ENCODE measurements at places on chromosomes 2 and 18.

GRCh38 chr2:231260442-231261208, 62.2 kb downstream of the ARMC9 start:
- no peak for DNase-seq

GRCh38 chr2:36399050-36399449, 43.5 kb downstream of the CRIM1 start:
- DNase-seq = no peak

DNA sequence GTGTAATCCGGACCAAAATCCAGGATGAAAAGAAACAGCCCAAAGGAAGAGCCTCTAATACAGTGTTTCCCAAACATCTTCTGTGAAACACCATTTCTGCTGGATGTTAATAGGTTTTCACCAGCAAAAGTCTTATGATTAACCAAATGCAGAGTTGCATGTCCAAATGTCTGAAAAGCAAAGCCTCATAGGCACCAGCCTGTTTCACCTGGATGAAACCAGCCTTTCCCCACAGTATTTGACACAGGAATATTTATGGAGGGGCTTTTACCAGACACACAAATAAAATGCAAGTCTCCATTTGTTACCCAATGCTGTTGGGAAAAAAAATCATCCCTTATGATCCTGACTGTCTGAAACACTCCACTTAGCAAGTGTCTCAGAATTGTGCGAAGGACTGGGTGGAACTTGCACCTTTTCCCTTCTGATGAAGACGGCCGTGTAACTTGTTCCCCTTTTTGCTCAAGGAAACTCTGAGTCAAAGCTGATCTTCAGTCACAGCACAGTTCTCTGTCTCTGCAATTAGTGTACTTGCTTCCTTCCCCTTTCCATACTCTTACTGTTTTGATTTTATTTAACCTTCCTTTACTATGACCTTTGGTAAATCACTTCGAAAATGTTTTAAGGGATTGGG, 70.3 kb upstream of the IL1R2 start:
- no peak for DNase-seq

- DNase-seq = no peak
These were observed 78.6 kb downstream of the CALCRL start for GRCh38 chr2:187369471-187369870.

DNA sequence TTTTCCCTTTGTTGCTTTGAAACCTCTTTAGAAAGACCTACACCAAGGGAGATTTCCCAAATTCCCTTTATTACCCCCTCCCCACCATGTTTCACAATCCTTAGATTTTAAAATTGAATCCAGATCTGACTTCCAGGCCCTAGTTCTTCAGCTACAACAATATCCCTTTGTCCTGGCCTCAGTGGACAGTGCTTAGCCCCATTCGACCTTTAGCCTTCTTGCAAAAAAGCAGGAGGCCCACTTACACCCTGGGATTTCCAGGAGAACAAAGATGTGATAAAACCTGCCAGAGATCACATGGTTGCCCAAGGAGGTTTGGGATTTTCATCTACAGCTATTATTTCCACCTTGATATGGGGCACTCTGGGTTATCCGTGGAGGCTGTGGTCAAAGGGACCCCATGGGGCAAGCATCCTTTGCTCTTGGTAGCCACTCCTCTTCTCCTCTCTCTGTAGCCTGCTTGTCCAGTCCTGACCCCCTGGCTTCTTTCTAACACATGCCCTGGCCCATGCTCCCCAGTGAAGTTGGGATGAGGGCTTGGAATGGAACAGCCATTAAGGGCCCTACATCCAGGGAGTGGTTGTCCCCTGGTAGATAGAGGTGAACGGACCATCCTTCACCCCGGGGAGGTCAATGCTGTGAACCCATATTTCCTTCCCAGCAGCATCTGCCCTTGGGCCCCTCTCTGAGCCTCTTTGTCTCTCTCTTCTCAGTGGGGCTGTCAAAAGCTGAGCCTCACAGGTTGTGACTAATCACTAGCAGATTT, 267.4 kb downstream of the DYSF start:
- DNase-seq = no peak

DNA sequence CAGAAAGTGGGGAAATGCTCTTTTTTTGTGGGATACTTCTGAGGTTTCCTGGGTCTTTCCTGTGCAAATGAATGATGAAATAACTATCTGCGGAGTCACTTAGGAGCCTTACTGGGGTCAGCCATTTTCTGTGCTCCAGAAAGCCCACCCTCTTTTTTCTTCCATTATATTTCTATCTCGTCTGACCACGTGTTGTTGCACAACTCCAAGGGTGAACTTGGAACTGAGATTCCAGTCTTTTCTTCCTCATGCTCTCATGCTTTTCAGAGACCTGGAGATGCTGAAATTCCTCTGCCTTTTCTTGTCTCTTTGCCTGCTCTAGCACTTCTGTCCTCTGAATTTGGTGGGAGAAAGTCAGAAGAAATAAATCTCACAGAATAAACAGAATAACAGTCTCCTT, 4.8 kb upstream of the SCYGR5 start:
- no peak for DNase-seq

DNA sequence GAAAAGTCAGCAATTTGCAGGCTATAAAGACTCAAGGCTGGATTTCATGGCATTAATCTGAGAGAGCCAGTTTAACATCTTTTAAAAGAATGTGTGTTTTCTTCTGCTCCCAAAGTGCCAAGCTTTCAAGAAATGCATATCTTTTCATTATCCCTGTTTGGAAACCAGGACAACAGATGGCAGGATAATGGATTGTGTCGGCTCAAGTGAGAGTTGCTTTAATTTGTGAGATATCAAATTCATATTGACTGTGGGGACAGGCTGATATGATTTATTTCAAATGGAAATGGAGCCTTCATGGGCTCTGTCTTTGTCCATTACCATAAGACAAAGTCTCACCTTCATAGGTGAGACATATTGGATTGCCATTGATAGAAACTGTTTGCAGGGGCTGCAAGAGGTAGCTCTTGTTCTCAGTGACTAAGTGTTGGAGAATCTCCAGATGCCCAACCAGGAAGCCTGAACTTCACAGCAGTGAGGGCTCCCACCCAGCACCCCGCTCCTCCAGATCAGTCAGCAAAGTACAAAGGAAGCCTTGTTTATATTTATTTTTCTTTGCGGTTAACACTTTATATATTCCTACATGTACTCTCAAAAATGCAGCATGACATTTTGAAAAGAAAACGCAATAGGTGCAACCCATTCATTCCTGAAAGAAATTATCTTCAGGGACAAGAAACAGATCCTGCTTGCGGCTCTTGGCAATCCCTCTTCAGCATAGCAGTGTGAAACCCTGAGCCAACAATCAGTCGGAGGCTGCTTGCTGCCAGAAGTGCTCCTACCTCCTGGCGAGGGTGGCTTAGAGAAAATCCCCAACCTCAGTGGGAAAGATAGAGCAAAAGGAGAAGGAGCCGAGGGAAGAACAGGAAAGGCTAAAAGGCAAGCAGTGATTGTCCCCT, 65.8 kb upstream of the ATL2 start:
- DNase-seq = no peak

- DNase-seq = no peak
These were observed 30.1 kb downstream of the MBP start for GRCh38 chr18:77102259-77103040.

DNA sequence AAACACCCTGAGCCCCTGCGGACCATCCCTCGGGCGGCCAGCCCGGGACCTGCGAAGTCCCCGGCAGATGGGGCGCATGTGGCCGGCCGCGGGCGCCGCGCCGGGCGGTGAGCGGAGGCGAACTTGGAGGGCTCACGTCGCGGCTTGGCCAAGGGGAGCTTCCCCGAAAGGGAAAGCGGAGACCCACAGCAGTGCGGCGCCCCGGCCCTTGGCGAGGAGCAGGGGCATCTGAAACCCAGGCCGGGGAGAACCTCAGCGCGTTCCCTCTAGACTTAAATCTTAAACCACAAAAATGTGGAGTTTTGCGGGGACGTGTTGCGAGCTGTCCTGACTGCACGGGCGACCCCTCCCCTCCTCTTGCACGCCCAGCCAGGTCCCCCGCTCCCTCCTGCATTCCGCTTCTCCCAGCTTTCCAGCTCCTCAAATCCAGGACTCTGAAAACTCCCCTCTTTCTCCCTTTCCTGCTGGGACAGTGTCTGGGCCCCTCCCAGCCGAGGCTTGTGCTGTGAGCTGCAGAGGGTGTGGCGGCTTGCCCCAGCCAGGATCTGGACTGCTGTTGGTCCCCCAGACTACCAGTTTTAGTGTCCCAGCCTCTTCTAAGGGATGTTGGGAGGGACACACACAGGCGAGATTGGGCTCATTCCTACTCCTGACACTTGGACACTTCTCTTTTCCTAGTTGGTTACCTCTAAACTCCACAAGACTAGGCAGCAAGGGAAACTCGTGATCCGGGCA, 1.3 kb downstream of the FMNL2 start:
- DNase-seq = no peak

GRCh38 chr2:240996161-240996833, 2.1 kb upstream of the SNED1 start:
- no peak for DNase-seq

- no peak for DNase-seq
These were observed 30.9 kb upstream of the UBE2F start for GRCh38 chr2:237935740-237936452.

- no peak for DNase-seq
These were observed 54.3 kb downstream of the TTC21B start for GRCh38 chr2:165899311-165899710.

- no peak for DNase-seq
These were observed 613.1 kb downstream of the ZEB2 start for GRCh38 chr2:143906850-143907249.

DNA sequence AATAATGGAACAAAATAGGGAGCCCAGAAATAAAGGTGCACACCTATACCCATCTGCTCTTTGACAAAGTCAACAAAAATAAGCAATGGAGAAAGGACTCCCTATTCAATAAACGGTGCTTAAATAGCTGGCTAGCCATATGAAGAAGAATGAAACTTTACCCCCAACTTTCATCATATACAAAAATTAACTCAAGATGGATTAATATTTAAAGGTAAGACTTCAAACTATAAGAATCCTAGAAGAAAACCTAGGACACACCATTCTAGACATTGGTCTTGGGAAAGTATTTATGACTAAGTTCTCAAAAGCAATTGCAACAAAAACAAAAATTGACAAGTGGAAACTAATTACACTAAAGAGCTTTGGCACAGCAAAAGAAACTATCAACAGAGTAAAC, 139.1 kb downstream of the DNAH7 start:
- no peak for DNase-seq

GRCh38 chr18:36427369-36427768, 129.9 kb downstream of the FHOD3 start:
- DNase-seq = no peak

- DNase-seq = no peak
These were observed 60.6 kb downstream of the SERTAD2 start for GRCh38 chr2:64593035-64593655.

- DNase-seq = no peak
These were observed 312.8 kb upstream of the FANCL start for GRCh38 chr2:58553937-58554336.

DNA sequence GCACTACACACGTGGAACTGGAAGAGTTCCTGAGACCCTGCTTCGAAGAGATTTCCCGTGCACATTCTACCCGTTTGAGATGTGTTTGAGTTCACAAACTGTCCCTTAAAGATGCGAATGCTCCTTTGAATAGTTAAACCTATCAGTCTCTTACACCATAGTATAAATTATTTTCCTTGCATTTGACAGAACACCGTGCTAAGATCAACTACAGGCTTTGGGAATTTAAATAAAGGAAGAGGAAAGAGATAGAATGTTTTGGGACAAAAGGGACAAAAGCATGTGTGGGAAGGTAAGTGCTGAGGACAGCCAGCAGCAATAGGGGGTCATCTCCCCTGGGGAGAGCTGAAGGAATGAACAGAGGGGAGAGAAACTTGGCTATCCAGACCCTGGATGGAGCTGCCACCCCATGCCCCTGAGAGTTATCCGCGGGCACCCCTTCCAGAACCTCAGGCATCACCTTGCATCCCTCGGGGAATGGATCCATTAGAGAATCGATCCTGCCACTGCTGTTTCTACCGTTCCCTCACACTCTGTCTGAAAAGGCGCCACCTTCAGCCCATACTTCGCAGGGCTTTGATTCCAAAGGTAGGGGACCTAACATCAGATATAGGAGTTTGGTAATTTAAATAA, 888 bp upstream of the ADCY3 start:
- no peak for DNase-seq

- no peak for DNase-seq
These were observed 95.7 kb downstream of the NEDD4L start for GRCh38 chr18:58139459-58140386.
